ENCODE measurements at places on chromosomes 6 and 20.

GRCh38 chr20:19347943-19348456 lies 135.6 kb downstream of the SLC24A3 start:
- no peak for DNase-seq

- no peak for DNase-seq
These were observed 4.4 kb downstream of the CD83 start for GRCh38 chr6:14121936-14122344.

GRCh38 chr20:14197097-14197496 lies 140.3 kb downstream of the FLRT3 start:
- peak; percentile 76 for DNase-seq

- DNase-seq, result no peak
These were observed 138.8 kb downstream of the HIVEP1 start for GRCh38 chr6:12150812-12151432.

- no peak for DNase-seq
These were observed 16.7 kb downstream of the WFDC3 start for GRCh38 chr20:45774945-45775344.

DNA sequence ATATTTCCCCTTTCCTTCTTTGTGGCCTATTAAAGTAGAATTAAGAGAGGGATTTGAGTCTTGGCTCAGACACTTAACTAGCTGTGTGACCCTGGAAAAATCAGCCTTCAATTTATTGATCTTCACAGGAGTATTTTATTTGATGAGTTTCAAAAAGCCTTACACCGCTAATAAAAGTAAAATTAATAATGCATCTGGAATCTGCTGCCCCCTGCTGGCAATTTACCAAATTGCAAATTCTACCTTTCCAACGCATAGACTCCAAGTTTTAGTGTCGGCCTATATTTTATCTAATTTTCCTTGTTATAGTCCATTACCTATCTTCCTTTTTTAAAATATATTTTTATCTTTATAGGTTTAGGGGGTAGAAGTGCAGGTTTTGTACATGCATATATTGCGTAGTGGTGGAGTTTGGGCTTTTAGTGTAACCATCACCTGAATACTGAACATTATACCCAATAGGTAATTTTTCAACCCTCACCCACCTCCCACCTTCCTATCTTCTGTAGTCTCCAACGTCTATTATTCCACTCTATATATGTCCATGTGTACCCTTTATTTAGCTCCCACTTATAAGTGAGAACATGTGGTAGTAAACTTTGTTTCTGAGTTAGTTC lies 46.3 kb downstream of the GOPC start:
- no peak for DNase-seq

DNA sequence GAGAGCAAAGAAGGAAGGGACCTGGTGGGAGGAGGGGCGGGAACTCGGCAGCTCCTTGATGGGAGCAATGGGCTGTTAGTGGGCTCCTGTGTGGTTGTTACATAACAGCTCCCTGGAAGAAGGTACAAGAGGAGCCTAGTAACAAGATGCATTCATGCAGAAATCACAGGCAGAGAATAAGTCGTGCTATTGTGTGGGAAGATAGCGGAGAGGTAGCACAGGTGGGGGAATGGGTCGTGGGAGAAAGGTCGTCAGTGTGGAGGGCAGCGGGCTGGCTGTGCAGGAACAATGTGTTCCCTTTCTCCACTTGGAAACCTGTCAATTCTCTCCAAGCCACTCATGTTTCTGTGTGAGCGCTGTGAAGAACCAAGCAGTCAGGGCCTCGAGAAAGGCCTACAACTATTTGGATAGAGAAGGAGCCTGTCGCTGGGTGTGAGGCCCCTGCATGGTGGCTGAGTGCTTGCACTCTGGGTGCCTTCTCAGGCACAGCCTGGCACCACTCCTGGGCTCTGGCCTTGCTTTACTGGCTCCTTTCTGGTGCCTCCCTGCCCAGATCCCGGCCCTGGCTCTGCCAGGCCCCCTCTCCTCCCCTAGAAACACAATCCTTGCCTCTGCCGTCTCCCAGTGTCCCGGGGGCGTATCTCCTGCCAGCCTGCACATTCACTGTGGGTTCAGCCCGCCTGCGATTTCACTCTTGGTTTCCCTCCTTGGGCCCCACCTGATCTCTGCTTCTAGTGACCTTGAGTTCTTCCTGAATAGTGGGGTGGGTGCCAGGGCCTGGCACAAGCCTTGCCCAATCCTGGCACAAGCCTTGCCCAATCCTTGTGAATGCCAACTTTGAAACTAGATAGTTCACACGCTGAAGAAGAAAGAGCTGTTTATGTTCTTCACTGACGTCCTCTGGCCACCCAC lies 7.4 kb upstream of the FGD2 start:
- DNase-seq, result no peak

GRCh38 chr6:142112451-142113061 lies 20.2 kb upstream of the GJE1 start:
- DNase-seq, result peak; percentile 35
